ENCODE measurements at places on chromosomes 7 and 10. TPM values are rescaled to one million over a fixed set of nuclear protein-coding genes. Genes with fewer than 3 reads are reported as not detected.

DNA sequence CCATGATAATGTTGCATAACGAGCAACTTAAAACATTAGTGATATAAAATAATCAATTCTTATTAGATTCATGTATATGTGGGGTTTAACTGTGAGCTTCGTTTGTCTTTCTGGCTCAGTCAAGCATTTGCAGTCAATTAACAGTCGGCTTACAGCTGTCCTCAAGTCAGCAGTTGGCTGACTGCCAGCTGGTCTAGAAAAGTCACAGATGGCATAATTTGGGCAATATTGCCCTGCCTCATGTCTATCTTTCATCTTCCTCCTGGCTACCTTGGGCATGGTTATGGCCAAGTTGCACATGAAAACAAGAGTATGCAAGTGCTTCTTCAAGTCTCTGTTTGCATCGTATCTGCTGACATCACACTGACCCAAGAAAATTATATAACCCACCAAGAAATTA, 186.1 kb upstream of the ZWINT start:
- DNase-seq, result no peak

GRCh38 chr7:73933091-73933490, 72.1 kb downstream of the TMEM270 start:
- no peak for DNase-seq

DNA sequence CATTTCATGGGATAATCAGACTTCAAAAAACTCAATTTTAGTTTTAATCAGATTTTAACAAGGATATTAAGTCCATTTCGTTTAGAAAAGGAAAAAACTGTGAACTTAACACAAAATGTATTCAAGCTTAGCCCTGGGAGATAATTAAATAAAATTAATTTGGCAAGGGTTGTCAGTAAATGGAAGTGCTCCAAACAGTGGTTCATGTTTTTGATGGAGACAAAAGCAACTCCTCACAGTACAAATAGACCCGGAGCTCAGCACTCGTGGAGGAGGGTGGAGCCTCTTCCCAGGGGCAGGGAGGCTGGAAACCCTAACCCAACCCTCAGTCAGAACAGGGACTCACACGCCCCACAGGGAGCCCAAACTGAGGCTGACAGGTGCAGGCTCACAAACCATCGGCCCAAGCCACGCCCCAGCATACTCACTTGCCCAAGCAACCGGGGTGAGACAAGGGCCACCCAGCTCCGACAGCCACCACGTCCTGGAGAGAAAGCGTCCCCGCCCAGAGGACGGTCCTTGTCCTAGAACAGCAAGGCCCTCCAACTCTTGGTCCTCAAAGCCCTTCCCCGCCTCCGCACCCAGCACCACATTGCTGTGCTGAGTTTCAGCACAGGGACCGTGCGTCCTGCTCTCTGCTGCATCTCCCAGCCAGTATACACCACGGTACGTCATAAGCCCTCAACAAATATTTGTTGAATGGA, 39.8 kb downstream of the MAD1L1 start:
- DNase-seq, result no peak

DNA sequence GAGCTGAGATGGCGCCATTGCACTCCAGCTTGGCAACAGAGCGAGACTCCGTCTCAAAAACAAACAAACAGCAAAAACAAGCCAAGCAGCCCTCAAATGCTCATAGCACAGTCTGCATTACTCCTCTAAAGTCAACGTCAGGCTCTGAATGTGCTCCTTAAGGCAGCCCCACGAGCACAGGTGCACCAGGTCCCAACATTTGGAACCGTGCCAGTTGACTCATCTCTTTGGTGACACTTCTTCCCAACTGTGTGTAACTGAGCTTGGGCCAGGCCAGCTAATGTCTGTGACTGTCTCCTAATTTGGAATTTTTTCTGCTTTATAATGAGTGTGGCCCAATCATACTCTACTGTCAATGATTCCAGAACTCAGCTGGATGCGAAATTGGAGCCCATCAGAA, 66.3 kb upstream of the EFCAB10 start:
- DNase-seq, result peak; percentile 50

- DNase-seq, result no peak
Measured at GRCh38 chr7:34057956-34058355, 152.6 kb downstream of the BMPER start.

- DNase-seq, result no peak
Measured at GRCh38 chr7:4470246-4470645, 211.8 kb upstream of the FOXK1 start.

Gene SPDYE8
- total RNA-seq, result not detected

Gene SLC13A1
- not detected for total RNA-seq

Gene MMP21
- not detected for total RNA-seq

Gene PPP1R17
- not detected for total RNA-seq
